ENCODE measurements at places on chromosomes 11 and 22.

- no peak for DNase-seq
Observed at GRCh38 chr11:76747153-76747914, 35.8 kb upstream of the TSKU start.

DNA sequence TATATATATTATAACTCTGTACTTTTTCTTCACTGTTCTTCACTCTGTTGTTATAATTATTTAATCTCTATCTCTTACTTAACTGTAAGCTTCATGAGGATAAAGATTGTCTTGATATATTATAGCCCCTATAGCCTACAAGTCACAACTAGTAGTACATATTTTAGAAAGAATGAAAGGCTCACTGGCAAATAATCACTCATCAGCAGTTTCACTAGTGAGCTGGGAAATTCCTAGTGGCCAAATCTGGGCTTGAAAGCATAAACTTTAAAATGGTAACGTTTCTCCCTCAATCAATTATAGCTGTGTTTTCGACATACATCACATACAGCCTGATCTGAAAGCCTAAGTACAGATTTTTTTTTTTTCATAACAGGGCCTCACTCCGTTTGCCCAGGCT, 42.5 kb downstream of the CTSC start:
- DNase-seq = no peak

DNA sequence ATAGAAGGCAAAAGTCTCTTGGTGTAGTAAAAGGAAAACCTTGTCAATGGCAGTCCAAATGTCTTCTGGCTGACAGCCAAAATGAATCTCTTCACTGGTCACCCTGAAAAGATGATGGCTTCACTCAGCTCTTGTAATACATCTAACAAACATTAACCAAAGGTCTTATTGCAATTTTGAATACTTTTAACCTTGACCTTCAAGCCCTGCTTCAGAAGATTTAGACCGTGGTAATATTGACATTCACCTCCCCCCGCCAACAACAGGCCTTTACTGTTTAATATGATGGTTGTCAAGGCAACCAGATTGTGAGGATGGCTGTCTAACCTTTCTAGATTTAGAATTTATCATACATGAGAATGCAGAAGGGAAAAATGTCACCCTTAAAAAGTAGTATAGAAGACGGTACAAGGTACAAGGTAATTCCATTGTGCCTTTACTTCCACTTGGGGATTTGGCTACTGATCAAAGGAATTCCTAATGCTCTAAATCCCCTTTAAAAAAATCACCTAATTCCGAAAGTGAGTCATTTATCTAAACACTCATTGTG, 342.3 kb downstream of the LARGE1 start:
- no peak for DNase-seq

GRCh38 chr11:47980907-47981621, 705 bp downstream of the PTPRJ start:
- peak; percentile 25 for DNase-seq

GRCh38 chr11:115134926-115135325, 369.3 kb downstream of the CADM1 start:
- no peak for DNase-seq

DNA sequence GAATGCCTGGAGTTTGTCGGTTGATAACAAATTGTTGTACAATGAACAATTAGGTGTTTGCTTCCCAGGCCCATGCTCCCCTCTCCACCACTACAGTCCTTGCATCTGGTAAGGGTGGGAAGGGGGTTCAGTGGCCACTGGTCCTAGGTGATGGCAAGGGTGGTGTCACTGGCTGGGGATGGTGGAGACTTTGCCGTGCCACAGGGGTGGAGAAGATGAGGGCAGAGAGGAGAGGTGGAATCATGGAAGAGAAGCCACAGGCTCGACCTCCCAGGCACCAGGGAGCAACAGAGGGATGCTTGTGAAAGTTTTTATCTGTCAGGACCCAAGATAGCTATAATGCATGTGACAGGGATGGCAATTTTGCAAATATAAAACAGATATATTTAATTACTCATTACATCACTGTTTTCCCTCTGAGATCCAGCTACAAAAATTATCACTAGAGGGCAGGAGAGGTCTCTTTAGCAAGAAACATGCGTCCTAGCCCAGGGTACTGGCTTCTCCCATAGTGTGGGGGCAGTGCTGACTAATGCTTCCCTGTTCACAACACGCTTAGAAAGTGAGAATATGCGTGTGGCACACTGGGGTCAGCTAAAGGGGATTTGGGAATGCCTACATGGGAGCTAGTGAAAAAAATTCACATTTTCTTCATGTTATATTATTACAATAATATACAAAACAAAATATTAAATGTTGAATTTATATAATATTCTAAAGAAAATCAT, 49.0 kb upstream of the AMPD3 start:
- peak; percentile 15 for DNase-seq

GRCh38 chr22:46195487-46196165, 45.3 kb downstream of the PPARA start:
- no peak for DNase-seq
